H9 (cell line): ENCODE measurements at places on chromosomes 5 and 9. TPM values are rescaled to one million over a fixed set of nuclear protein-coding genes. Genes with fewer than 3 reads are reported as not detected.
A peak's percentile ranks its signal among the peaks of the same experiment; 100 is the strongest.

The FOXD1 gene
- 0.20 and 0.31 TPM in 2 replicates for total RNA-seq

The FOXD4L3 gene
- total RNA-seq: 0.26 TPM in 1 of 2 replicates, not detected in the other

The CTXN3 gene
- total RNA-seq: not detected in 2 replicates

The KLHL3 gene
- 11.8 and 12.8 TPM in 2 replicates for total RNA-seq

The OSMR gene
- 1.5 and 1.6 TPM in 2 replicates for total RNA-seq

The PITX1 gene
- total RNA-seq: not detected in 2 replicates

The DNM1 gene
- total RNA-seq: 54.3 and 58.0 TPM in 2 replicates

DNA sequence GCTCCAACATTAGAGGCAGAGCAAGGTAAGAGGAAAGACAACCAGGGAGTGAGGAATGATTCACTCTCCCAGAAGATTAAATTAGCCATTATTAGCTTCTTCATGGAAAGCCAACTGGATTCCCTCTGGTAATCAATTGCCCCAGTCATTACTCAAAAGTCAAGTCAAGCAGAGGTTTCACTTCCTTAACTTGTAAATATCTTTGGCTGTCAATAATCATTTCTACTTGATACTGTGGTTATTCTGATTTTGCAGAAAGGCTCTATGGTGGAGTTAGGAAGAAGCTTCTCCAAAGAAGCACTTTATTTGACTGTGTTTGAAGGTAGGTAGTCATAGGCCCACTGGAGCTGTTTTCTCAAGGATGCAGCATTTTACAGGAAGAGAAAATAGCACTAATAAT is 78.0 kb downstream of the JAKMIP2 start:
- DNase-seq: no peak
- H3K27ac ChIP-seq: no peak overlapping the region
- no peaks in the 10 kb centered on the region for H3K4me1 ChIP-seq
- H3K4me3 ChIP-seq: no peak overlapping the region

- no peak overlapping the region for H3K4me3 ChIP-seq
- H3K27me3 ChIP-seq: no peaks in the 10 kb centered on the region
- H3K4me1 ChIP-seq: peaks cover 6% of the 10 kb centered on the region; the same call in 1 of the 2 replicates
- H3K36me3 ChIP-seq: no peaks in the 10 kb centered on the region
- no peak for DNase-seq
These were observed 73.4 kb downstream of the FBXO38 start for GRCh38 chr5:148457183-148457620.

GRCh38 chr9:113886026-113886369 is 9.9 kb downstream of the ZNF618 start:
- H3K4me1 ChIP-seq: peaks cover 6% of the 10 kb centered on the region; the same call in 1 of the 2 replicates
- H3K36me3 ChIP-seq: peaks cover 19% of the 10 kb centered on the region
- H3K4me3 ChIP-seq: peak overlapping the region; percentile 58; the same call in 1 of the 3 replicates

GRCh38 chr5:119418606-119419100 is 33.6 kb upstream of the HSD17B4 start:
- H3K4me3 ChIP-seq: no peak overlapping the region
- no peak overlapping the region for H3K27ac ChIP-seq
- no peaks in the 10 kb centered on the region for H3K36me3 ChIP-seq
- H3K27me3 ChIP-seq: no peaks in the 10 kb centered on the region
- H3K4me1 ChIP-seq: peaks cover 7% of the 10 kb centered on the region; the same call in 1 of the 2 replicates

DNA sequence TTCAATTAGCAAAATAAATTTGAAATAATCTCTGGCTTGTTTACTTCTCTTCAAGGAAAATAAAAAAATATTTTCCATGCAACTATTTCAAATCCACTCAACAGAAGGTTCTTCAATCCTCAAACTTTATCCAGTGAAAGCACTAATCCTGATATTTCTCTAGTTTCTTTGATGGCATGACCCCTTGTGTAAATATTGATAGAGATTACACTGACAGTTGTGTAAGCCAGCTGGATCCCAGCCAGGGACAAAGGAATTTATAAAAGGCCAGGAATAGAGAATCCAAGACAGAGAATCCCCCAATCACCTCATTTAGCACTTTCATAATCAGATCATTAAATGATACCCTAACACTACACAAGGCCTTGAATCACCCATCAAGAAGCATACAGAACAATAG is 135.2 kb downstream of the GNA14 start:
- H3K4me1 ChIP-seq: no peaks in the 10 kb centered on the region; the same call in 1 of the 2 replicates
- no peak for DNase-seq
- H3K4me3 ChIP-seq: no peak overlapping the region

- no peak overlapping the region for H3K4me3 ChIP-seq
- DNase-seq: no peak
- H3K36me3 ChIP-seq: peaks cover 10% of the 10 kb centered on the region
These were observed 43.4 kb downstream of the ERBIN start for GRCh38 chr5:65969539-65970393.

GRCh38 chr5:135747824-135748223 is 86.6 kb upstream of the SLC25A48 start:
- no peaks in the 10 kb centered on the region for H3K4me1 ChIP-seq
- no peaks in the 10 kb centered on the region for H3K27me3 ChIP-seq
- no peak overlapping the region for H3K4me3 ChIP-seq
- peaks cover 9% of the 10 kb centered on the region; the same call in 2 of the 3 replicates for H3K36me3 ChIP-seq
- no peak for DNase-seq

DNA sequence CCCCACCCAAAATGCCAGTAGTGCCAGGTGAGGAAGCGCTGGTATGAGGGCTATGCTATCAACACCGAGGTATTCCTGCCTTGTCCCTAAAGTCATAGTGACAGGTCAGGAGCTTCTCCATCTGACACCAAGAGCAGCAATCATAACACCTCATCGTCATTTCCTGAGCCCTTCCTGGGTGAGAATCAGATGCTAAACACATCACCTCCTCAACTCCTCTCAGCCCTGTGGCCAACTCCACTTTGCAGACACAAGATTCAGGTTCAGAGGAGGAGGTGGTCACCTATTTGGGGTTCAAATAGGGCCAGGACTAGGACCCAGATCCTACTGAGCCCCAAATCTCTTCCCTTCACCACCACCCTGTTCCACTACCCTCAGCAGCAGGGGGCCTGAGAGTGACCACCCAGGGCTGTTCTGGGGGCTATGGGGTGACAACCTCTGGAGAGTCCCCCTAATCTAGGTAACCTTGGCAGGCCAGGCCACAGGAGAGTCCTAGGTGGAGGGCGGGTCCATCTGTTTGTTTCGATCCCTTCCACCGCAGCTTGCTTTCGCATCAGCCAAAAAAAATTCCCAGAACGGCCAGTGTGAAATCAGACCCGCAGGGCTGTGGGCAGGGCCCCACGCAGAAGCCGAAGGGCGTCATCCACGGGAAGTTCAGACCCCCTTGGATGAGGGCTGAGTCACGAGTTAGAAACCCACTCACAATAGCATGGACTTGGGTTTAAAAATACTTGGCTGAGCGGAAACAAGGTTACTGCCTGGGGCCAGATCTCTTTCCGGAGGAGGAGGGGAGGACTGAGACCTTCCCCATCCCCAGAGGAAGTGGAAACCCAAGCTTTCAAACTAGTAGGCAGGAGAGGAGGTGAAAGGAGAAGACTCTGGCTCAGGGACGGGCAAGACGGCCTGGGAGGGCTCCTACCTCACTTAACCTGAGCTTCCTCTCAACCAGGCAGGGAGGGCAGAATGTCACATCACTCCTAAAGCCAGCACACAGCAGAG is 8.7 kb downstream of the STK10 start:
- no peaks in the 10 kb centered on the region for H3K27me3 ChIP-seq
- no peak overlapping the region for H3K4me3 ChIP-seq
- peak; percentile 57 for DNase-seq

GRCh38 chr9:136175616-136176197 is 29.2 kb downstream of the LHX3 start:
- H3K36me3 ChIP-seq: no peaks in the 10 kb centered on the region
- H3K4me1 ChIP-seq: peaks cover 1% of the 10 kb centered on the region; the same call in 1 of the 2 replicates
- H3K27me3 ChIP-seq: no peaks in the 10 kb centered on the region
- no peak for DNase-seq
- no peak overlapping the region for H3K27ac ChIP-seq

DNA sequence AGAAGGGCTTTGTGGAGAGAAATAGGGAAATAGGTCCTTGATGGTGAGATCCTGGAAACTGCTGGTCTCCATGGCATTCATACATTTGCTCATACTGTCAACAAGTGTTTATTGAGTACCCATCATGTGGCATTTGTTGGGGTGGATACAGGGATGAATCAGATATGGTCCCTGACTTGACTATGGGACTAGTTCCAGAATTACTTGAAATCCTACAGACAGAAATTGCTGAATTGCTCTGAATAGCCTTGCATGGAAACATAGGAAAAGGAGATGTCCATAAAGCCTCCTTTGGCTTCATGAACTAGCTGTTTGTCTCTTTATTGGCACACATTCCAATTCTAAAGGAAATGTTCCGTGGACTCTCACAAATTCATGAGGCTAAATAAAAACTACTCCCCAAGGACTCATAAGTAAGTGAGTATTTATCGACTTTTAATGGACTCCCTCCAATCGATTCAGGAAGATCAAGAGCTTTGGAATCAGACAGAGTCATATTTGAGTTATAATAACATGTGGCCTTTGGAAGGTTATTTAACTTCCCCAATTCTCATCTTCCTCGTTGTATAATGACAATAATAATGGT is 122.4 kb upstream of the C6 start:
- H3K27me3 ChIP-seq: no peaks in the 10 kb centered on the region
- no peak overlapping the region for H3K27ac ChIP-seq
- H3K4me1 ChIP-seq: peaks cover 3% of the 10 kb centered on the region; the same call in 1 of the 2 replicates
- no peak for DNase-seq

GRCh38 chr9:4463824-4464223 is 26.4 kb upstream of the SLC1A1 start:
- no peak overlapping the region for H3K4me3 ChIP-seq
- no peak overlapping the region for H3K27ac ChIP-seq

DNA sequence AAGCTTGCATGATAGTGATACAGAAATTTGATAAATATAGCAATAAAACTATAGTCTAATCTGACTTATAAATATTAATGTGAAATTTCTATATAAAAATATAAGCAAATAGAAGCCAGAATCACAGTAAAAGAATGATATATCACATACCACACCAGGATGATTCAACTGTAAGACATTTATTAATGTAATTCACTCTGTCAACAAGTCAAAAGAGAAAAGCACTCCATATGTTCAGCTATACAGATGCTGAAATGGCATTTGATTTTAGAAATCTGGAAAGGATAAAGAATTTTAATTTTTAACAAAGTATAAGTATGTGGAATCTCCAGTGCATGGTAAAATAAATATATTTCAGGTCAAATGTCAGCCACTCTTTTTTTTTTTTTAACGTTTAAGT is 372.4 kb downstream of the KCNN2 start:
- H3K27me3 ChIP-seq: no peaks in the 10 kb centered on the region
- H3K27ac ChIP-seq: no peak overlapping the region
- no peak overlapping the region for H3K4me3 ChIP-seq
- no peaks in the 10 kb centered on the region for H3K36me3 ChIP-seq
